ENCODE measurements at places on chromosomes 7 and 10. TPM values are rescaled to one million over a fixed set of nuclear protein-coding genes. Genes with fewer than 3 reads are reported as not detected.

SYT15 gene
- 1.1 TPM for total RNA-seq

PRSS37 gene
- not detected for total RNA-seq

MACC1 gene
- total RNA-seq: 0.44 TPM

TMEM184A gene
- not detected for total RNA-seq

ASB4 gene
- not detected for total RNA-seq
